ENCODE measurements at places on chromosomes 1 and 21. TPM values are rescaled to one million over a fixed set of nuclear protein-coding genes. Genes with fewer than 3 reads are reported as not detected.

The ADGRB2 gene
- total RNA-seq, result 10.7 TPM

The APP gene
- total RNA-seq, result 386 TPM

The TMEM81 gene
- 2.8 TPM for total RNA-seq

- H3K4me1 ChIP-seq, result no peaks in the 10 kb centered on the region
- no peaks in the 10 kb centered on the region for H3K27me3 ChIP-seq
- H3K36me3 ChIP-seq, result no peaks in the 10 kb centered on the region
- H3K4me3 ChIP-seq, result peak overlapping the region; percentile 79
Measured at GRCh38 chr1:180912211-180912800, 391 bp upstream of the KIAA1614 start.

GRCh38 chr1:9720785-9721605 is 69.5 kb downstream of the PIK3CD start:
- DNase-seq, result no peak
- H3K4me1 ChIP-seq, result peaks cover 3% of the 10 kb centered on the region
- no peak overlapping the region for H3K27ac ChIP-seq
- H3K36me3 ChIP-seq, result peaks cover 18% of the 10 kb centered on the region
- H3K27me3 ChIP-seq, result no peaks in the 10 kb centered on the region
- H3K4me3 ChIP-seq, result no peak overlapping the region

- no peak for DNase-seq
- no peaks in the 10 kb centered on the region for H3K27me3 ChIP-seq
- H3K4me3 ChIP-seq, result no peak overlapping the region
- no peaks in the 10 kb centered on the region for H3K36me3 ChIP-seq
- H3K27ac ChIP-seq, result no peak overlapping the region
Measured at GRCh38 chr1:55584526-55585401, 369.6 kb upstream of the USP24 start.

GRCh38 chr1:148363439-148363810 is 119.7 kb downstream of the PPIAL4G start:
- H3K36me3 ChIP-seq, result no peaks in the 10 kb centered on the region
- no peak for DNase-seq
- H3K27ac ChIP-seq, result no peak overlapping the region
- peak overlapping the region; percentile 79 for H3K4me3 ChIP-seq

DNA sequence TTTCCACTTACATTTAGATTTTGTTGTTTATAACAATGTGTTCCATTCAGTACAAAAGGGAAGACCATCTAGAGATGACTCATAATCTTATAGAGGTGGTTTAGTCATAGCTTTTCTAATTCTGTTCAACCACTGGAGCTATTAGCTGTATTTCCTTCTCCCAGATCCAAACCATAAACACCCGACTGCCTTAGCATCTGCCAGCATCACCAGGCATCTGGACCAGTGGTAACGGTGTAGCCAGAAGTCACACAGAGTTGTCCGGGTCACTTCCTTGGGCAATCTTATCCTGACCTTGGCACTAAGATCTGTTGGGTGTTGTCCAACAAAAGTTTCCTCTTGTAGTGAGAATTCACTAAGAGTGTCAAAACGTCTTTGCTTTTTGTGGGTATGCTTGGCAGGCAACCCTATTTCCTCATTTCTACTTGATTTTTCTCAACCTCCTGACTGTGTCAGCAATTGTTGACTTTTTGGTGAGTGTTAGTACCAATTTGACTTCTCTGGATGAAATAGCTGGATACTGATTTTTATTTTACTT is 372.1 kb upstream of the B3GALT2 start:
- no peaks in the 10 kb centered on the region for H3K27me3 ChIP-seq
- H3K27ac ChIP-seq, result no peak overlapping the region
- DNase-seq, result no peak
- no peak overlapping the region for H3K4me3 ChIP-seq
- H3K36me3 ChIP-seq, result no peaks in the 10 kb centered on the region
